ENCODE measurements at places on chromosomes 7 and 10. TPM values are rescaled to one million over a fixed set of nuclear protein-coding genes. Genes with fewer than 3 reads are reported as not detected.

LLCFC1 gene
- total RNA-seq = not detected

DNA sequence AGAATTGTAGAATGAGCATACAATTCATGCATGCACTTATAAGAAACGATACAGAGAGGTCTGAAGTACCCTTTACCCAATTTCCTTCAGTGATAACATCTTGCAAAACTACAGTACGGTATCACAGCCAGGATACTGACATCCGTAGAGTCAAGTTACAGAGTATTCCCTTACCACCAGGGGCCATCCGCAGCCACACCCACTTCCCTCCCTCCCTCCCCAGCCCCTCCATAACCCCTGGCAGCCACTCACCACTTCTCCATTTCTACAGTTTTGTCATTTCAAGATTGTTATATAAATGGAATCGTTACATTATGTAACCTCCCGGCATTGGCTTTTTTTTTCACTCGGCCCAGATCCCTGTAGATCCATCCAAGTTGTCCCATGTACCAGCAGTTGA lies 113.6 kb upstream of the RET start:
- H3K27ac ChIP-seq = no peak overlapping the region
- no peak overlapping the region for H3K4me3 ChIP-seq
- no peaks in the 10 kb centered on the region for H3K4me1 ChIP-seq
- no peaks in the 10 kb centered on the region for H3K27me3 ChIP-seq
- no peaks in the 10 kb centered on the region for H3K36me3 ChIP-seq

DNA sequence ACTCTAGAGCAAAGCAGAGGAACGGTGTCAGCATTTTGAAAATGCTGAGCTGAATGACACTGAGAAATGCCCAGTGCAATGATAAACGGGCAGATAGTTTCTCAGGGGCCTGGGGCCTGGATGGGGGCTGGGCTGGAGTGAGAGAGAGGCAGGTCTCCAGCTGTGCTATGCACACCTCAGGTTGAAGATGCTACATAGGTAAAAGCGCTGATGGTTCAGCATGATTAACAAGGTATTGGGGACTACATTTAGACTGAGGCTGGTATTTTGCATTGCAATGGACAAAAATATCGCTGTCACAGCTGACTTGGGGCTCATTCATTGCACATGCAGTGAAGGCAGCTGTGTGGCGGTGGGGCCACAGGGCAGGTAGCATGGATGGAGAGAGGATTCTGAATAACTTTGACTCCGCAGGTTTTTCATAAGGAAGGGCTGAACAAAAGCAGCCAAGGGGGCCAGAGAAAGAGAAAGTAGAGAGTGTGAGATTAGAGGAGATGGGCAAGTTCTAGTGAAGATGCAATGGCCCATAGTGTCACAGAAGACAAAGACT lies 290.8 kb upstream of the ZNF32 start:
- no peak overlapping the region for H3K27ac ChIP-seq
- H3K4me3 ChIP-seq = no peak overlapping the region
- DNase-seq = no peak
- no peaks in the 10 kb centered on the region for H3K4me1 ChIP-seq

DNA sequence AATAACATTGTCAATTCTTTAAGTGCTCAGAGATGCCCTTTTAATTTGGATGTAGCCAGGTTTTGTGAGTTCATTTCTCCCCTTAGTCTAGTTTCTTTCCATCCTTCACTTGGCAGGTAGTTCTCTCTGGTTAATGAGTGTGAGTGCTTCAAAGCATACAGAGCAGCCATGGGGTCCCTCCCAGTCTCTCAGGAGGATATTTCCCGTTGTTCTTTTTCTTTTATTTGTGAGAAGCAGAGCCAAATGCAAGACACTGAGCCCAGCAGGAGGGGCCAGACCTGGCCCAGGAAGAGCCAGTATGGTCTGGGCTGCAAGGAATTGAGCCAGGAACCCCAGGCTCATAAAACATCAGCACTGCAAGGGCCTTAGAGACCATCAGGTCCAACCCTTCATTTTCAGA lies 52.4 kb downstream of the PLCE1 start:
- DNase-seq = no peak
- H3K27me3 ChIP-seq = no peaks in the 10 kb centered on the region
- no peak overlapping the region for H3K4me3 ChIP-seq
- H3K27ac ChIP-seq = no peak overlapping the region

- no peaks in the 10 kb centered on the region for H3K36me3 ChIP-seq
- peaks cover 7% of the 10 kb centered on the region for H3K4me1 ChIP-seq
- no peak overlapping the region for H3K27ac ChIP-seq
- no peak overlapping the region for H3K4me3 ChIP-seq
Observed at GRCh38 chr10:47379445-47379785, 4.7 kb downstream of the ZNF488 start.
